ENCODE measurements at places on chromosomes 11 and 22. TPM values are rescaled to one million over a fixed set of nuclear protein-coding genes. Genes with fewer than 3 reads are reported as not detected.

DNA sequence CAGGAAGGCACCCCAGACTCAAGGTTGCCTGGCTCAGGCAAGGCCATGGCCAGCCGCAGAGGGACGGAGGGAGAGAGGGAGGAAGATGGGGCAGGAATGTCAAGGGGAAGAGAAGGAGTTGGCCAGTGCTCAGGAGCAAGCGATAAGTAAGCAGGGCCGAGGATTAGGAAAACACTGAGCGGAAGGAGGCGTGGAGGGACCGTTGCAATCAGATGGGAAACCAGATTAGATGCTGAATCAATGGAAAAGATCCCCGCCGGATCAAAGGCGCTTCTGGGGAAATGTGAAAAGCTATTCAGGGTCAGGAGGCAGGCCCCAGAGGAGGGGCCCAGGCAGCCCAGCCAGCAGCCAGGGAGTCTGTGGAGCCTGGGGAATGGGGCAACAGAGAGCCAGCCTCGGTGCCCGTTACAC is 26.6 kb upstream of the MYEOV start:
- no peak for DNase-seq

DNA sequence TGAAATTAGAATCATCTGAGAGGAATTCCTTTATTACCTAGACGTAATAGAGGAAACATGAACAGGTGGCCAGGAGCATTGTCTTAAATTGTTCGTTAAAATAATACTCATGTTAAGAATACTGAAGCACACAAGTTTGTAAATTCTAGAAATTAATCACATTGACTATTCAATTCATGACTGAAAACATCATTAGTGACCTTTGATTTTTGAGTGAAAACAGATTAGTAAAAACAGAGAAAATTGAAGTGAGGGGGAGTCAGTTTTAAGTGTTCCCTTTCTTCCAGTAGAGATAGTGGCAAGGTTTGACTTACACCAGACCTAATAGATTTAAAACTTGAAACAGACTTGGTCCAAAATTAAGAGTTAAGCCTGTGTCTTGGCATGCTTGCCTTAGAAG is 1.4 kb downstream of the ZFP91 start:
- DNase-seq = no peak

DNA sequence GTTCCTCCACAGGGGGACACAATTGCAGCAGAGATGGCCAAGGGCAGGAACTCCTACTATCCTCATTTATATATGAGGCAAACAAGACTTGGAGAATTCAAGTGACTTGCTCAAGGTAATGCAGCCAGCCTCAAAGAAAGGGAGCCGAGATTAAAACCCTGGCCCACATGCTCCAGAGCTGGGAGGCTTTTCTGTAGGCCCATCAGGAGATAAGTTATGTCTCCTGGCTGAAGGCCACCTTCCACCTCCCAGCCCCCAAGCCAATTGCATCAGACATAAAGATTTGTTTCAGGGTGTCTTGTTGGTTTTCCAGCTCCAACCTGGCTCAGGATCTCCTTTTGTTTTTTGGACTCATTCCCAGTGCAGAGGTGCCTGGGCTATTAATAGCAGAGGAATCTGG is 59.5 kb downstream of the SMIM38 start:
- DNase-seq = no peak

DNA sequence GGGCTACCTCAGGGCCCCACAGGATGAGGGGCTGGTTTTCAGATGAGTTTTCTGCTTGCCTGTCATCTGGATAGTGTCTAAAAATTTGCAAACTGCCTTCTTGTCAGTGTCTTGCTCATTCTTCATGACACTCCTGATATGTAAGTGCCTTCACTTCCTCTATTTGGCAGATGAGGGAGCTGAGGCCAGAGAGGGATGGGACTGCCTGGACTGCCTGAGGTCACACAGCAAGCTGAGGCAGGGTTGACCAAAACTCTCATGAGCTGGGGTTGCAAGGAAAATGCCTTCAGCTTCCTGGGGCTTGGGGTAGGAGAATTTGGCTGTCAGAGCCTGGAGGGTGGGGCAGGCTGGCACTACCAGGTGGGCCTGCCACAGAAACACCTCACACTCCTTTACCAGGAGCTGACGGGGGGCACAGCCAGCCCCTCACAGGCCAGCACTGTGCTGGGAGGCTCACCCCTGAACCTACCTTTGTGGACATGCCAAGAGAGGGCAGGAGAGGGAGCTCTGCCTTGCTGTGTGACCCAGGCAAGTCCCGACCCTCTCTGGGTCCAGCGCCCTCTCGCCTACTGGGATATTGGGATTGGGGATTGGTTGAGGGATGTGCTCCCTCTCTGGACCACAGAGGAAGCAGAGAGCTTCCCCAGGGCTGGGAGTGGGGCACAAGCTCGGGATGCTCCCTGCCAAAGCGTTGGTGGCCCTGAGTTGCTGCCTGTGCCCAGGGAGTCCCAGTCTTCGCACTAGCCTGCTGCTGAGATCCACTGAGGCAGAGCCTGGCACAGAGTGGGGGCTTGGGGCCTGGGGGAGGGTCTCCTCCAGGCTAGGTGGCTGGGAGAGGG is 1.9 kb upstream of the P2RY6 start:
- no peak for DNase-seq

GRCh38 chr22:26624803-26625202 is 3.0 kb downstream of the CRYBA4 start:
- no peak for DNase-seq

DNA sequence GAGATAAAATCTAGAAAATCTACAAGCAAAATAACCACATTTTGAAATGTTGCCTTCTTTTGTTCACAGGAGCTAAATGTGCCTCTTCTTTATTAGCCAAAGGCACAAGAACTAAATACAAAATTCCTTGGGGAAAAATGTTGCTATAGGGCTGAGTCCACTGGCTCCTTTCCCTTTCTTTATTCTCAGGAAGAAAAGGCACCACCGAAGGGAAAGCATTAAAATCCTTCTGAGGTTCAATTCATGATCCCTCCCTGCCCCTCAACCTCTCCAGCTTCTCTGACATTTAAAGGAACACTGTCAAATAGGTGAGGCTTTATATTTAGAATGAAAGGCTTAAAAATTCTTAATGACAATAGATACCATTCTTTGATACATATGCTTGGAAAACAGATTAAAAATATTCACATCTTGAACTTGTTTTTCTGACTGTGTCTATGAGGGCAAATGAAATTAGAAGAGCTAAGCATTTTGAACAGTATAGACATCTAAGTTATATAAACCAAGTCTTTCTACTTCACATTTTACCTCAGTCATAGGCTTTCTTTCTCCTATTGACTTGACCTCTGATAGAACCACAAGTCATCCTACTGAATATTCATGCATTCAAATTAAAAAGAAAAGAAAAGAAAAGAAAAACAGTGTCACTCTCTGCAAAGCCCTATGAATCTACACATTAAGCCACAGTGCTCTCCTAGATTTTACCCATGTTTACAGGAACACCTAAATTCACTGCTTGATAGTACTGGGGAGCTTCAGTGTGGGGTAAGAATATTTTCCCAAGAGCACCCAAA is 148.2 kb downstream of the MAML2 start:
- no peak for DNase-seq

The DUSP18 gene
- 12.0 TPM for total RNA-seq

The KDM4E gene
- not detected for total RNA-seq

The FAM181B gene
- total RNA-seq = 62.1 TPM
